ENCODE measurements at places on chromosomes 1 and 21.

DNA sequence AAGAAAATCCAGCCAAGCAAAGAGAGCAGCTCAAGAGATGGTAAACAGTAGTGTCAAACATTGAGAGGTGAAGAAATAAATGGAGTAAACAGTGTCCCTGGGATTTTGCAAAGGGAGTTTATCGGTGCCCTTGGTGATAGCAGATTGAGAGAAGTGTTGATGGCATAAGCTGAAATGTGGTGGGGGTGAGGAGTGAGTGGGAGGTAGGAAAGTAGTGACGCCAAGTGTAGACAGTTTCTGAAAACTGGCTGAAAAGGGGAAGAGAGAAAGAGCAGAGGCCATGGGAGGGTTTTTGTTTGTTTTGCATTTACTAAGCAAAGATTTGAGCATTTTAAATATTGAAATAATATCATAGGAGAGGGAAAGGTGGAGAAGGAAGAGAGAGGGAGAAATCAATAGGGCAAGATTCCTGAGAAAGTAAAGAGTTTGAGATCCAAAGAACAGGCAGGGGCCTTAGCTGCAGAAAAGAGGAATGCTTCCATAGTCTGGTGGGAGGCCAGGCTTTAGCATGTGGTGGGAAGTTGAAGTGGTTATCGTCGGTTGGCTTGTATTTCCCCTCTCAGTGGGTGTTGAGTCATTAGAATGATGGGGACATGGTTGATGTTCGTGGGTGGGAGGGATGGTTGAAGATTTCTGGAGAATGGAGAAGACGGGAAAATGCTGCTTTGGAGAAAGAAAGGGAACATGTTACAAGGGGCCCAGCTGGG, 26.8 kb upstream of the RASAL2 start:
- no peak for DNase-seq

- no peak for DNase-seq
These were observed 31.3 kb downstream of the CNIH3 start for GRCh38 chr1:224647449-224647848.

- DNase-seq: no peak
These were observed 294.2 kb downstream of the KIF26B start for GRCh38 chr1:245448975-245449431.

GRCh38 chr1:226479474-226479873, 69.1 kb upstream of the STUM start:
- no peak for DNase-seq

DNA sequence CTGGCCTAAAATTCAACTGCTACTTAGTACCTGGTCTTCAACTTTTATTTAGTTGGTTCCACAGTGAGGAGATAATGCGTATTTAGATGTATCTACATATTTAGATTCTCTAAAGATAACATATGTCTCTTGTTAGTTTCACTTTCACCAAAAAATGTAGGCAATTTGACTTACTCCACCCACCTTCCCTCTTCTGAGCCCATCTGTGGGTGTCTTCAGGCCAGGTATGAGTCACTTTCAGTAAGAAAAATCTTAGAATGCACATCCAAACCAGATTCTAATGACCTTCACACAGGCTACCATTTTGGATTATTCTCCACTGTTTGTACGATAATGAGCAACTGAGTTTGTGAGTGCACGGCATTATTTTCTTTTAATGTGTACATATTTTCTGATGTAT, 501.7 kb downstream of the NEGR1 start:
- DNase-seq: no peak

GRCh38 chr1:119347858-119348257, 20.7 kb upstream of the HAO2 start:
- DNase-seq: no peak

GRCh38 chr21:40672602-40673001, 174.4 kb downstream of the DSCAM start:
- DNase-seq: no peak

- no peak for DNase-seq
These were observed 1.2 kb upstream of the CSMD2 start for GRCh38 chr1:34166191-34166624.

DNA sequence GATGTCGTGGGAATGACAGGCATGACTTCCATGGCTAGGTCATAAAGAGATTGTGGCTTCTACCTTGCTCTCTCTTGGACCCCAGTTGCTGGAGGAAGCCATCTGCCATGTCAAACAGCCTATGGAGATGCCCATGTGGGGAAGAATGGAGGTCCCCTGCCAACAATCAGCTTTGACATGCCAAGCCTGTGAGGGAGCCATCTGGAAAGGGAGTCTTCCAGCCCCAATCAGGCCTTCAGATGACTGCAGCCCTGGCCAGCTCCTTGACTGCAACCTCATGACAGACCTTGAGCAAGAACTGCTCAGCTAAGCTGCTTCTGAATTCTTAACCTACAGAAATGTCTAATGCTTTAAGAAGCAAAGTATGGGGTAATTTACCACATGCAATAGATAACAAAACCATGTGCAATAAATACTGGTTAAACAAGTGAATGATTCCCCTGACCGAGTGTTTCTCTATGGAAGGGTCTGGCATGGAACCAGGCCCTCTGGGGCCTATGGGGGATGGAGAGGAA, 187.1 kb downstream of the HIVEP3 start:
- no peak for DNase-seq
